Upper lobe of right lung (tissue), 1 donor: ENCODE measurements at places on chromosomes 11 and 22. TPM values are rescaled to one million over a fixed set of nuclear protein-coding genes. Genes with fewer than 3 reads are reported as not detected.

GRCh38 chr22:24157822-24158135 is 23.5 kb upstream of the SUSD2 start:
- no peak for DNase-seq

DNA sequence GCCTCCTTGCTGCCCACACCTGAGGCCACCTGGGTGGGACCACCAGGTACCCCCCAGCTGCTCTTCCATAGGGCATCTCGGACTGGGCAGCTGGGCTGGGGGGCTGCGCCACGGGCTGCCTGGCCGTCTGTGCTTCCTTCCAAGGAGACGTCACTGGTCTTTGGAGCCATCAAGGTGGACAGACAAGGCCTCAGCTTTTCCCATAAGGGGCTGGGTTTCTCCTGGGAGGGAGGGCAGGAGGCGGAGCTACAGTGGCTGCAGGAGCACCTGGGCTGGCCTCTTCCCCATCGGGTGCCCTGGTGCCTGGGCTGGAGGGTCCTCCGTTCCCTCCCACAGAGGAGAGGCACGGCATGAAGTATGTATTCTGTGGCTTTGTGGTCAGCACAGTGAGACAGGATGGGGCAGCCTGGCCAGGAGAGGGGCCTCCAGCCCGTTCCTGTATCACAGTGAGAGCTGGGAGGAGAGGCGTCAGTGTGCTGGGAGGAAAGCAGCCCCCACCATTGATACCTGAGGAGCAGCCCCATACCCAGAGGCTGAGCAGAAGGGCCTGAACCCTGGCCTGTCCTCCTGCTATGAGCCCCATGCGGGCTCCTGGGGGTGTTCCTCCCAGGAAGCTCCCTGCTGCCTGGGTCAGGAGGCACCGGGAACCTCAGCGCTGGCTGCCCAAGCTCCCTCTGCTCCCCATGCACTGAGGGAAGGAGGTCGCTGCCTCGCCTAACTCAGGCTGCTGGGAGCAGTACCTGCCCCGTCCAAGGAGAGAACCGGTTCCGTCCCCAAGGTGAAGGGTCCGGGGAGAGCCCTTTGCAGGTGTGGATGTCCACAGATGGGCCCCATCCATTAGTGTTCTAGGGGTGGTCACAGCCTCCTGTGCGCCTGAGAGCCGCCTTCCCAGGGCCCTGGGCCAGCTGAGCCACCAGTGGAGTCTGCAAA is 1075.0 kb downstream of the BRD1 start:
- DNase-seq, result no peak

Gene ACRV1
- not detected for total RNA-seq

DNA sequence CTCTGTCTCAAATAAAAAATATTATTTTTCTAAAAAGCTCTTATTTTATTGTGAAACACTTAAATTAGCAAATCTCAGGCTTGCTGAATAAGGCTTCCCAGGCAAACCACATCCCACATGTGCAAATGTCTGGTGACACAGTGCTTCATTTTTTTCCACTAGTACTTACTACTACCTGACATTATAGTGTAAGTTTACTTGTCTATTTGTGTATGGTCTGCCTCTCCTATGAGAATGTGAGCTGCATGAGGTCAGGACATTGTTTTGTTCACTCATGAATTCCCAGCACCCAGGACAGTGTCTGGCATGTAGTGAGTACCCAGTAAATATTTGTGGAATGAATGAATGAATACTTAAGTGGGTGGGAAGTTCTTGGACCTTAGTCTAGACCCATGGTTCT is 103.1 kb downstream of the PTPRJ start:
- DNase-seq, result no peak

DNA sequence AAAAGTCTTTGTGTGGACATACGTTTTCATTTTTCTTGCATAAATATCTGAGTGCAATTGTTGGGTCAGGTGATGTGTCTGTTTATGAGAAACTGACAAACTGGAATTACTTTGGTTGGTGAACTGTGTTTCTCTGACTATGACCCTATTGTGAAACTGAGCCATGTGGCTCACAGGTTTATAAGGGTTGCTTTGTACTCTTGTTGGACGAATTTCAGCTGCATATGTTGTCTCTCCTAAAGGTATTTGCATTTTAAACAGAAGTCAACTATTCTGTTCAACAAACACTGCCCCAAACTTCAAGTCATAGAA is 34.4 kb upstream of the RASD2 start:
- DNase-seq, result no peak

DNA sequence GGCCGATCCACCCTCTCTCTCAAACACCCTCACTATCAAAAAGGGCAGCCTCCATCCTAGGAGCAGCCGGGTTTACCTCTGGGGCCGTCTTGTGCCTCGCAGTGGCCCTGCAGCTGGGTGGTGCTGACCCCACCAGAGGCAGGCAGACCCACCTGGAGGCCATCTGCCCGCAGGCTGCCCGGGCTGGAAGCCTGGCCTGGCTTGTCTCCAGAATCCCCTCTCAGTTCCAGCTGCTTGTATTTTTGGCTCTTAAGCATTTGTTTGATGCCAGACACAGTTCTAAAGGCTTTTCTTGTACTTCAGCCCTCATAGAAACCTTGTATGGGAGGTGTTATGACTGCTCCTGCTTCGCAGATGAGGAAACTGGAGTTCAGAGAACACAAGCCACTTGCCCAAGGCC is 4.2 kb upstream of the NFAM1 start:
- DNase-seq, result no peak

Gene CCS
- total RNA-seq, result 31.9 TPM

- DNase-seq, result no peak
Observed at GRCh38 chr11:2892967-2893528, 7.5 kb upstream of the CDKN1C start.

Gene GLYAT
- not detected for total RNA-seq

- no peak for DNase-seq
Observed at GRCh38 chr11:35794850-35795249, 132.3 kb downstream of the TRIM44 start.
